ENCODE measurements at places on chromosomes 3 and 15.

GRCh38 chr15:37104424-37104981, 4.2 kb upstream of the MEIS2 start:
- DNase-seq: no peak

- DNase-seq: no peak
Measured at GRCh38 chr15:25718597-25718996, 144.5 kb downstream of the ATP10A start.

DNA sequence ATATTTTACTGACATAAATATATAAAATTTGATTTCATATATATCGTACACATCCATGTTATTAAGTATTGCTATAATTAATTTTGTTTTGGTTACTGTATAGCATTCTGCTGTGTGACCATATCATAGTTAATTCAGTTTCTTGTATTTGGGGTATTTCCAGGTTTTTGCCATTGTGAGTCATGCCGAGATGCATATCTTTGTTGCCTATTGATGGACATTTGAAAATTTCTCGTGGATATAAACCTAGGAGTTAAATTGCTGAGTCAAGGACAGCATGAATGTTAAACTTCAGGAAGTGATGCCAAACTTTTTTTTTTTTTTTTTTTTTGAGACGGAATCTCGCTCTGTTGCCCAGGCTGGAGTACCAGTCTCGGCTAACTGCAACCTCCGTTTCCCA, 33.7 kb upstream of the GPR171 start:
- no peak for DNase-seq

DNA sequence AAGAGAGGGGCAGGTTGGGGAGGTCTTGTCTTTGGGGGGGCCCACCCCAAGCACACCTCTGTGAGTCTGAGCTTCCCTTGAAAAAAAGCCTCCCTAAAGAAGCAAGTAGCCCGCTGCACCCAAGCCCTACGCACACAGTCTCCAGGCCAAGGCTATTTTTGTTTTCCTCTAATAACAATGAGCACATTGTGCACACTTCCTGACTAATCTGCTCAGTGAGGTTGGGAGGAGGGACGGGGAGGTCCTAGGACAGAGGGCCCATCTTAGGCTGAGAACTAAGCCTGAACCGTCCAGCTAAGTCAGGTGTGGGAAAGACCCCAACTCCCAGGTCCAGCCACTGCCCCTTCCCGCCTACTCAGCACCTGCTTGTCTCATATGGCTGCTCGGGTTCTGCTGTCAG, 87.2 kb downstream of the HMG20A start:
- DNase-seq: no peak

Data from NCI-H524 (cell line).